CD4-positive, alpha-beta T cell (primary cell): ENCODE measurements at places on chromosomes 6 and 20.

- H3K27me3 ChIP-seq = no peaks in the 10 kb centered on the region
- H3K27ac ChIP-seq = no peak overlapping the region
- no peaks in the 10 kb centered on the region for H3K36me3 ChIP-seq
- H3K4me3 ChIP-seq = no peak overlapping the region
- DNase-seq = no peak
- no peaks in the 10 kb centered on the region for H3K4me1 ChIP-seq
Observed at GRCh38 chr6:143107911-143108761, 47.4 kb downstream of the AIG1 start.

GRCh38 chr20:46764068-46764467 lies 54.6 kb downstream of the SLC2A10 start:
- no peaks in the 10 kb centered on the region for H3K4me1 ChIP-seq
- H3K27me3 ChIP-seq = peaks cover 3% of the 10 kb centered on the region
- no peak overlapping the region for H3K4me3 ChIP-seq
- no peak for DNase-seq
- H3K36me3 ChIP-seq = no peaks in the 10 kb centered on the region

DNA sequence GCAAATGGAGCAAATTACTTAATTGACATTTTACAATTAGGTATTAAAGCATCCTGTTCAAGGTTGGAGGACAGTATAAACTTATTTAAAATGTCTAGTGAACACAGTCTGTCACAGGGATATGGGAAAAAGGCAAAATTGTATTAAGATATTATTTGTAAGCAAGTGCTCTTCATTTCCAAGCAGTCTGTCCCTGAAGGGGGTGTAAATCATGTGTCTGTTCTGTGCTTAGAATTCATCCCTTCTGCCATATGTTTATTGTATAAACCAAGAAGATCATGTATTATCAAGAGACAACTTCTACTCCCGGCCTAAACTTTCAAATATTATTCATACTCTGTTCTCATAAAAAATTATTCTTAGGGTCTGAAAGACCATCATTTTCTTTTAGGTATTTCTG lies 144.8 kb downstream of the BCKDHB start:
- no peak for DNase-seq
- H3K27ac ChIP-seq = no peak overlapping the region
- H3K27me3 ChIP-seq = no peaks in the 10 kb centered on the region
- H3K4me1 ChIP-seq = no peaks in the 10 kb centered on the region
- H3K36me3 ChIP-seq = no peaks in the 10 kb centered on the region

- no peak for DNase-seq
- no peaks in the 10 kb centered on the region for H3K4me1 ChIP-seq
- no peak overlapping the region for H3K27ac ChIP-seq
- no peaks in the 10 kb centered on the region for H3K36me3 ChIP-seq
- no peaks in the 10 kb centered on the region for H3K27me3 ChIP-seq
- H3K4me3 ChIP-seq = no peak overlapping the region
Observed at GRCh38 chr6:100144991-100145390, 151.0 kb upstream of the MCHR2 start.
